ENCODE measurements at places on chromosomes 7 and 10.

DNA sequence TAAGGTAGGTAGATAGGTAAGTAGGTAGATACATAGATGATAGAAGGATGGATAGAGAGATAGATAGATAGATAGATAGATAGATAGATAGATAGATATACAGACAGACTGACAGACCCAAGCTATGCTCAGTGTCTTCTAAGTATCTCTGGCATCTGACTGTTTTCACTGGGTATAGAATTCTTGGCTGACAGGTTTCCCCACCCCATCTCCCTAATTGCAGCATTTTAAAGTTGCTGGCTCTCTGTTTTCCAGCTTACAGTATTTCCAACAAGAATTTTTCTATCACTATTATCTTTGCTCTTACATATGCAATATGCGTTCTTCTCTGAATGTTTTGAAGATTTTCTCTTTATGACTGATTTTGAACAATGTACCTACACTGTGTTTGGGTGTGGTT is 328.7 kb downstream of the TCERG1L start:
- no peak for DNase-seq

GRCh38 chr10:44344727-44345126 is 40.2 kb downstream of the CXCL12 start:
- no peak for DNase-seq

DNA sequence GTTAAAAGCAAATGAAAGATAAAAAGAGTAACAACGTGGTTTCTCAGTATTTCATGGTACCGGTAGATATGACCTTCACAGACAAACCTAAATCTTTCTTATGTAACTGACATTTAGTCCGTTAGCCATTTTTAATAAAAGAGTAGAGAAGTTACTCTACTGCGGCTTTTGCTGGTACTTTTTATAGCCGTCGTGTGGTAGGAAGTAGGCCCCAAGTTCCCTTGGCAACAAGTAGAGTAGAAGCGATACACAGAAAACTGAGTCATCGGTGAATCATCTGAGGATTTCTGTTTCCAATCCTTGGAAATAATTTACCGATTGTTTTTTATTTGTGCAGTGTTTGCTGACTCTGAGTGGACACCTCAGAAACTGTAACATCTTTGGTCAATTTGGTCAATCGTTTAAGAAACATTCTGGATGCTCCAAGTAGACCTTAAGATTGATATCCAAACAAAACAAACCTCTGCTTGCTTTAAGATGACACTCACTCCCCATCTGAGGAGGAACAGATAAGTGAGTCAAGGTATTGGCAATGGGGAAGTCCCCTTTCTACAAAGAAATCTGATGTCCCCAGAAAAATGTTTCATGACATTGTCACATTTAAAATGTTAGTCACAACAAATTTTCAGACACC is 63.9 kb upstream of the AHR start:
- peak; percentile 83 for DNase-seq

GRCh38 chr7:42763137-42763551 is 148.7 kb downstream of the C7orf25 start:
- no peak for DNase-seq

GRCh38 chr10:80468002-80468401 is 13.9 kb downstream of the TSPAN14 start:
- DNase-seq = peak; percentile 76

DNA sequence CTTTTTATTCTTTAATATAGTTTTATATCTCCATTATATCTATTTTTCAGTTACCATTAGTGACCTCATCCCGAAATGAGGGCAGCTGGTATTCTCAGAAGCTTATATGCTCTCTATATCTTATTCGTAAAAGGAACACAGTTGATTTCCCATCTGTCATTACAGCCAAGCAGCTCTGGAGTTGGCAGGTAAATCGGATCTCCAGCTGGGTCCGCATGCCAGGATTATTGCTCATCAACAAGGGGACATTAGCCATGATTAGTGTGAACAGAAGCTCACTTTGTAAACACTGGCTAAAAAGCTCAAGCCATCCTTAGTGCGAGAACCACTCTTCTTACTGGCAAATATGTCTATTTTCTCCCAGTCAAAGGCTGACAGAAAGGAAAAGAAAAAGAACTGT is 180.3 kb downstream of the NPSR1 start:
- DNase-seq = no peak

GRCh38 chr10:44607116-44607515 is 222.2 kb upstream of the CXCL12 start:
- DNase-seq = no peak

DNA sequence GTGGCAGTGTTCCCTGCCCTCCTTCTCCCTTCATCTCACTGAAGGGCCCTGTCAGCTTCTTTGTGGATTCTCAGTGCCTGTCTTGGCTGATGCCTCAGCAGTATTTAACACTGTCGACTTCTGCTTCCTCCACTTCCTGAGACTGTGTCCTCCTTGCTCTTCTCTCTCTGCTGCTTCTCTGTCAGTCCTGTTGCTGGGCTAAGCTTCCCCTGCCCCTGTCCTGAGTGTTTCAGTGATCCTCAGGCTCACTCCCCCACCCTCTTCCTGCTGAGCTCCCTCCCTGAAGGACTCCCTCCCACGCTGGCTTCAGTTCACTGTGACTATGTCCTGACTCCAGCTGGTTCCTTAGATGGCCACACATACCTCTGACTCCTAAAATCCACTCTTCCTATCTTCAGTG is 64.9 kb downstream of the CREM start:
- no peak for DNase-seq

DNA sequence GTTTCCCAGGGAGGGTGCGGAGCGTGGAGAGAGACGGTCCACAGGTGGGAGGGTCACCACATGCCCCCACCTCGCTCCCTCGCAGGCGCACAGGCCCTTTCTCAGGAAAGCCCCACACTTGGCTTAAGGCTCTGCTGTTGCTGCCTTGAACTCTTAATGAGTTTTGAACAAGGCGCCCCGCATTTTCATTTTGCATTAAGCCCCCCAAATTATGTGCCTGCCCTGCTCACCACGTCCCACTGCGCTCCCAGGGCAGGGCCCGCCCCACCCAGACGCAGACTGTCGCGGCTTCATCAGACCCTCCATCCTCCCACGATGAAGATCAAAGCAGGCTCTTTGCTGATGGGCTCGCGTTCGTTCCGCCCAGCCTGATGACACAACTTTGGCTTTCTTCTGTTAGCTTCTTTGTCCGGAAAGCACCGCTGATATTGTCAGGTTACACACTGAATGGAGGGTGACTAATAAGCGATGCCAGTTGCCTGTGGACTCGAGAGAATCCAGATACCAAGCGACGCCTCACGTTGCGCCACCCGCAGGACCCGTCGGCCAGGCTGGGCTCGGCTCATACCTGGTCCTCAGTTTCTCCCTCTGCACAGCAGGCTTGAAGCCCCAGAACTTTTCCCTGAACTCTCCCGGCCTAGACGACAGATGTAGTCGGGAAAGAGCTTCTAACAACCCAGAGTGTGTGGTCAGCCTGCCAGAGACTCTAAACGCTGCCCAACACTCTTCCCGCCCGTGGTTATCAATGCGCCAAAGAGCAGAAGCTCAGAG is 9.5 kb downstream of the CALML3 start:
- no peak for DNase-seq

GRCh38 chr10:113475381-113475807 is 77.5 kb upstream of the HABP2 start:
- no peak for DNase-seq

DNA sequence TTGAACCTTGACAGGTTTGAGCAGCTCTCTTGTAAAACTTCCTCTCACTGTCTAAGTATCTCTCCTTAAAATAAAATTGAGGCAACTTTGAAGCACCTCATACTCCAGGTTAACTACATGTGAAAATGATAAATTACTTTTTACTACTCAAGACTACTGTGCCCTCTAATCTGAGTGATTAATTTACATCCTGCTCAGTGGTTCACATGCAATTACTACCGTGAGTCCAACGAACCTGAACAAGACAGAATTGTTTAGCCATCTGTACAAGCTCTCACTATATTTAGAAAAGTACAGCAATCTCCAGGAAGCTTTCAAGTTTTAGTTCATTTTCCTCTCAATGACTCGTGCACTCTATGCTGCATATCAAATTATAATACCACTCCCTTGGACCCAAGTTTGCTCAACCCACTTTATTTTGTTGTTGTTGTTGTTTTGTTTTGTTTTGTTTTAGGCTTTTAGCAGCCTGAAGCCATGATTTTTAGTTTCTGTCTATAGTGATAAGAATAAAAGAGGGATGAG is 21.2 kb downstream of the PDE1C start:
- DNase-seq = no peak

DNA sequence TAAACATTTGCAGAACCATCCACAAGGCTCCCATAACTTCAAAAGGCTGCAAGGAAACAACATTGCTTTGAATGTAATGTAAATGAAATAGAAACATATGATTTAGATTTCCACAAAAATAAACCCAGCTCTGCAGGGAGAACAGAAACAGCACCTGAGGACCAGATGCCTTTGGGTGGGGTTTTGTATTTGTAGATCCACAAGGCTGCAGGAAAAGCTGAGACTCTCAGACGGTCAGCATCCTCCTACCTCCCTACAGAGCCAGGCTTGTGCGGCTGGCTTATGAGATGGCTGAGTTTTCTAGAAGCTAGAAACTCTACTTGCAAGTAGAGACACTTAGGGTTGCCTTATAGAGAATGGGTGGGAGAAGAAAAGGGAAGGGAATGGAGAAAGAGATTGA is 49.8 kb downstream of the FAM107B start:
- no peak for DNase-seq

DNA sequence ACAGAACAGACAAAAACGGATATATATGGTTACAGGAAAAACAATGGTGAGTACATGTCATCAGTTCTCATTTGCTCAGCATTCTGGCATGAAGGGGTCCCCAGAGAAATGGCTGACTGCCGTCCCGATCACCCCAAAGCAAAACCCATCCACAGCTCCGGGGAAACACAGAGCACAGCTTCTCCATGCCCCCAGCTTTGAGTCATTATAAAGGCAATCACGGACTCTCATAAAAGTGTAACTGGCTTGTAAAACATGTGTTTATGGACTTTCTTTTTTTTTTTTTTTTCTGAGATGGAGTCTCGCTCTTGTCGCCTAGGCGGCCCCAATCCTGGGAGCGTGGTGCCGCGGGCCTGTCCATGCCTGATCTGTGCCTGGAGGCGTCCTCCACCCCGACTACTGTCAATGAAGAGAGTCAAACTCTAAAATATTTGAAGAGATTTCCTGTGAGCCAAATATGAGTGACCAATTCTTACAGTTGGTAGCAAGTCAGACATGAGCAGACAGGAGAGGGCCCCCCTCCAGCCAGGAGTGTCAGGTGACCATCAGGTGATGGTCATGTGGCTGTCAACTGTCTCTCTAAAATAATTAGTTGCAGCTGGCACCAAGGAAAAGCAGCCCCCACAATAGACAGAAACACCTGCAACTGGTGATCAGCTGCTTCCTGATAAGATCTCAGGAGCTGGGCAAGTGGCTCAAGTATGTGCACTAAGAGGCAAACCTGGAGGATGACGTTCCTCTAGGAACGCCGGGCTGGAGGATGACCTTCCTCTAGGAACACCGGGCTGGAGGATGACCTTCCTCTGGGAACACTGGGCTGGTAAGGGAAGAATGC is 21.7 kb upstream of the NOM1 start:
- no peak for DNase-seq

DNA sequence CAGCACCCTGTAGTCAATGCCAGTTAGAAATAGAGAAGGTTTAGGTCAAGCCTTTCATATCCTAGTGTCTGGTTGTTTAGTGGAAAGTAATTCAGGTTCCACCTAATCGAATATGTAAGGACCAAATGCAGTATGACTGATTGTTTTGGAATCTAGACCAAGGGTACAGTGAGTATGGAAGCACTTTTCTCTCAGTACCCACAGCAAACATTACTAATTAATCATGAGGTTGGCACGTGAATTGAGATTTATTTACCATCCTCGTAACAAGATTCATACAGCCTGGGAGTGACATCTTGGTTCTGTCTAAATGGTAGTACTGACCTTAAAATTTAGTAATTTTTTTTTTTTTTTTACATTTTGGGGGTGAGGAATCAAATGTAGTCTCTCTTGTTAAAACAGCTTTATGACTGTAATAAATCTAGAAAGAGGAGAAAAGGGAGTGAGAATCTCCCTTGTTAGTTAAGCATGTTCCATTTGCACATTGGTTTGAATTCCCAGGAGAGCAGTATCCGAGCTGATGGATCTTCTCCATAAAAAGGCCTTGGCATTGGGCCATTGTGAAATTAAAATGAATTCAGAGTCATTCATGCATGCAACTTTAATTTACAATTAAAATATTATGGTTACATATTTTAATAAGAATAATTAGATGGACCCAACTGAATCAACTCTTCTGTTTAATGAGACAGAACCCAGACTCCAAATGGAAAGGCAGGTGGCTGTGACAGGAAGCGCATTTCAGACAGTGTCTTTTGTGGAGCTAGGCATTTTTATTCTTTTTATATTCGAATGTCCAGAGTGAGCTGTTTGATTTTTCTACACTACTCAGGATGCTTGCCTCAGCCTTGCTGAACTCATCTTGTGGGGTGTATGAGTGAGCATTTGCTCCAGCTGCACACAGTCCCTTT is 57.6 kb downstream of the SNX10 start:
- DNase-seq = no peak

- DNase-seq = no peak
Observed at GRCh38 chr10:3833046-3833445, 48.0 kb upstream of the KLF6 start.

- DNase-seq = no peak
Observed at GRCh38 chr10:105473170-105473569, 832.1 kb downstream of the SORCS3 start.

- no peak for DNase-seq
Observed at GRCh38 chr7:118245267-118246040, 20.9 kb downstream of the ANKRD7 start.
